Posterior vena cava (tissue), 2 donors: ENCODE measurements at places on chromosomes 12 and 14. TPM values are rescaled to one million over a fixed set of nuclear protein-coding genes. Genes with fewer than 3 reads are reported as not detected.

GRCh38 chr14:95255487-95255886 lies 64.2 kb downstream of the CLMN start:
- no peak for DNase-seq

DNA sequence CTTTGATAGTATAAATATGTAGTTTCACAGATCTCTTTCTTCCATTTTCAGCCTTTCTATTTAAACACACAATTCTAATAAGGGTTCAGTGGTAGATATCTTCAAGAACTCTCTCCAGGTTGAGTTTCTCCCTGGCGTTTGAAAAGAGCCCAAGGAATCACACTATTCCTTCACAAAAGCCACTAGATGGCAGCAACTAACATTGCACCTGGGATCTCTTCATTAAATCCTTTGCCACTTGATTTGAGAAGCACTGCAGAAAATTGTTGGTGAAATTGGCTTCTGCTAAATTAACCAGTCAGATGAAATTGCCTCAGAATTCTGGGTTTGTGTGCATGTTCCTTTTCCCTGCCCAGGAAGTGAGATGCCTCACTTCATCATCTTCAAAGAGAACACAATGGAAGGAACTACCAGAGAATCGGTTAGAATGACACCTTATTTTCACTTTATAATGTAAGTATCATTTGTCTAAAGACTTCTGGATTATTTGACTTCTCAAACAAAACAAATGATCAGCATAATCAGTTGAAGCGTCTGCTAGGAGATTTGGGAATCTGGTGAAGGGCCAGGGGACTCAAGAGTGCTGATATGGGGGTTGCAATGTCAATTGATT lies 6.8 kb downstream of the CCDC198 start:
- DNase-seq, result no peak

SLC6A15 gene
- 0.24 TPM for total RNA-seq

- DNase-seq, result no peak
Measured at GRCh38 chr14:105933238-105933637, 406.9 kb downstream of the TMEM121 start.

HOXC12 gene
- total RNA-seq, result not detected

DNA sequence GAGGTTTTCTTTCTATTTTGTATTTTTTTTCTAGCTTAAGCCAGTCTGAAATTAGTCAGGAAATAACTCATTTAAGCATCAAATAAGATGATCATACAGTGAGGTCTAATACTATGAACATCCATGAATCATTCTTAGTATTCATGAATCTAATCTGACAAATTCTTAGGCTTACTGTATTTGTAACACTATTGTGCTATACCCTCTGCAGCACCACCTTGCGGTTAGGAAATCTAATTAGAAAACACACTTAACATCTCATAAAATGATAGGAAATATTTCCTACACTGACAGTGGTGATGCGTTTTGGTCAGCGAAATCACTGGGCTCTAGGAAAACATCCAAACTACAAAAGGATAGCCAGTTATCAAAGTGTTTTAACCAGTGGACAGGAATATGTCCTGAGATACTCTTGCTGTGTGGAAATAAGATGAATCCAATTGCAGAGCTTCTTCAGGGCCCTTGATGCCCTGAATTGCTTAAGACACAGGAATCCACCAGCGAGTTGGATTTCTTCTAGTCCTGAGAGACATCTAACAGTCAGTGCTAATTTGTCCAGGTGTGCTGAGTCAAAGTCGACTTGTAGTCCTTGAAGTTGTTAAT lies 109.3 kb upstream of the MYF6 start:
- no peak for DNase-seq

OTOGL gene
- total RNA-seq, result 0.24 TPM

DNA sequence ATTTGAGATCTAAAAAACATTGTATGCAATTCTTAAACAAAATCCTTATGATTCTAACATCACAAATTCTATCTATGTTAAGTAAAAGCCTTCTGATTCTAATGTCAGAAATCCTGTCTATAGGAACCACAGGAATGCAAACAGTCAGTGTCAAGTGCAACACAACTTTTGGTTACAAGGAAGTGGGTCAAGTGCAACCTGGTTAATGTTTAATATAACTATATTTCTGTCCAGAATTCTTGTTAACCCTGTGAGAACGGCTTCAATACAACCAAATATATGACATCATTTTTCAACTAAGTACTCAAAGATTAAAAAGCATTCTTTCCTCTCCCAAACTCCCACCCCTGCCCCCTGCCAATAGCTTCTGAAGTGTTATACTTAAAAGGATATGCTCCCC lies 107.9 kb upstream of the PLEKHA5 start:
- DNase-seq, result no peak
